ENCODE measurements at places on chromosomes 3 and 15.

DNA sequence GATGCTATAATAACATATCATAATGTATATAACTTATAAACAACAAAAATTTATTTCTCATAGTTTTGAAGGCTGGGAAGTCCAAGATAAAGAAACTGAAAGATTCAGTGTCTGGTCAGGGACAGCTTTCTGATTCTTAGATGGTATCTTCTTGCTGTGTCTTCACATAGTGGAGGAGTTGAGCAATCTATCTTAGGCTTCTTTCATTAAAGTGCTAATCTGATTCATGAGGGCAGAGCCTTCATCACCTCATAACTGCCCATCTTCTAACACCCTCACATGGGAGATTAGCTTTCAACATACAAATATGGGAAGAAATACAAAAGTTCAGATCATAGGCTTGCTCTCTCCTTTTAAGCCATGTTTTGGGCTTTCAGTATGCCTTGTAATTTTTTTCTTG is 774.8 kb upstream of the EPHA6 start:
- DNase-seq, result no peak

DNA sequence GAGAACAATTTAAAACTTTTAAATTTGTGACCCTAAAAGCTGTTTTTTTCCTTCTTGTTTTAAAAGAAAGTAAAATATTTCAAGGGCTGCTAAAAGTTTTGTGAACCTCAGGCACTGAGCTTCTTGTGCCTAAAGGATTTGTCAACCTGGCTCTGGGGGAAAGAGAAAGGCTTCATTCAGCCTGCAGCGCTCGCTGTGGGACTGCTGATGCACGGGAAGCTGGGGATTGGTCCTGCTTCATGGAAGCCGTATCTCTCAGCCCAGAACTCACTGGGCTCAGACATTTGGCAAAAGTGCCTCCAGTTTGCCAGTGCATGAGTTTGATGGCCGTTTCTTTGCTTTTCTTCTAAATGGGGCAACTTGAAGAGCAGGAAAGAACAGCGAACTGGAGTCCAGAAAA is 30.8 kb downstream of the TPRG1 start:
- no peak for DNase-seq

DNA sequence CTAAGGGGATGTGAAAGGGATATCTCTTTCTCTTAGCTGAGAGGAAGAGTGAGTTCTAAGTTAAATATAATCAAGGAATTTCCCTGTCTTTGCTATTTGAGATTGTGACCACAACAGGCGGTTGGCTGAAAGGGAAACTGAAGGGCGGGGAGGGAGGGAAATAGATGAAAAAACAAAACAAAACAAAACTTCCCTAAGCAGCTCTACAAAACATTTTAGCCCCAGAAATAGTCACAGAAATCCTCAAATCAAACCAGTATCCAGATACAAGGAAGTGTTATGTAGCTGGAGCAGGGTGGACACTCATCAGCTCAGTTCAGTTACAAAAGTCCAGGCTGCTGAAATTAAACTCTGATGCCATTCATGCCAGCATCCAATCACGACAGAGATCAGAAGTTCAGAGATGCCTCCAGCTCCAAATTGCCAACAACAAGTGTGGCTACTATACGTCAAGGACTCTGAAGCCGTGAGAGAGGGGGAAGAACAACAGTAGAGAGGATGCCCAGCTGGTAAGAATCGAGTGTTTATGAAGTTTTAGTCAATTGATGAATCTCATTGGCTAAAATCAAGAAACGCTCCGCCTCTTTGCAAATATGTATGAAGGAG is 319 bp upstream of the TP63 start:
- DNase-seq, result no peak

GRCh38 chr3:51703761-51704510 is 2.9 kb upstream of the GRM2 start:
- DNase-seq, result no peak

- peak; percentile 29 for DNase-seq
Measured at GRCh38 chr3:170331143-170331542, 26.4 kb upstream of the SKIL start.

DNA sequence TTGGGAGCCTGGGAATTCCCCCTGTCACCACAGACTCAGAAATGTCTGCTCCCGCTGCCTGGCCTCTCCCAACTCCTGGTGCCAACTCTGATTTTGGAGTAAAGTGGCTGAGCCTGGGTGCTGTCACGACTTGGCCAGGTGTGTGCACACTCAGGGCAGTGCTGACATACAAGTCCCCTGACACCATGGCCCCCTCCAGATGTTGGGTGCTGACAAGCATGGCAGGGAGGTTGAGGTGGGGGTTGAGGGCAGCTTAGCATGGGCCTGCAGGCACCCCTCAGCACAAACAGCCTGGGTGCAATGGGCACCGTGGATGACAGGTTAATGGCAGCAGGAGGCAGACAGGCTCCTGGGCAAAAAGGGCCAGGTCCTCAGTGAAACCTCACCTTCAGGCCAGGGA is 511.2 kb downstream of the SQOR start:
- DNase-seq, result no peak

DNA sequence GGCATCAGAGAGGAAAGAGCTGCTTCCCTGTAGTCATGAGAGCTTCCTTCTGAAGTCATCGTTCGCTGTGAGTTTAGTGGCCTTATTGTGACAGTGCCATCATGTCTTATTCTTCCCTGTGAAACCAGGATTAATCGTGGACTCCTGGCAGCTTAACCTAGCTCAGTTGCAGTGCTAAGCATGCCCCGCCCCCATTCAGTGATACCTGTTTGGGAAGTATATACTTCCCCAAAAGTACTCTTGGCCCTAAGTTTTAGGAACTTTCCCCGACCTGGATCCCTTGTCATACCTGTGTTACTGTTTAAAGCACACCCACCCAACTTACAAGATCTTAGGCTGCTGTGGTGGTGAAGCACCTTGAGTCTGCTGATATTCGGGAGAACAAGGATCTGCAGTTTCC is 32.1 kb upstream of the TIMP4 start:
- DNase-seq, result no peak

- no peak for DNase-seq
Measured at GRCh38 chr3:12370758-12371157, 81.9 kb downstream of the PPARG start.

- no peak for DNase-seq
Measured at GRCh38 chr3:8759038-8759707, 10.2 kb downstream of the OXTR start.

DNA sequence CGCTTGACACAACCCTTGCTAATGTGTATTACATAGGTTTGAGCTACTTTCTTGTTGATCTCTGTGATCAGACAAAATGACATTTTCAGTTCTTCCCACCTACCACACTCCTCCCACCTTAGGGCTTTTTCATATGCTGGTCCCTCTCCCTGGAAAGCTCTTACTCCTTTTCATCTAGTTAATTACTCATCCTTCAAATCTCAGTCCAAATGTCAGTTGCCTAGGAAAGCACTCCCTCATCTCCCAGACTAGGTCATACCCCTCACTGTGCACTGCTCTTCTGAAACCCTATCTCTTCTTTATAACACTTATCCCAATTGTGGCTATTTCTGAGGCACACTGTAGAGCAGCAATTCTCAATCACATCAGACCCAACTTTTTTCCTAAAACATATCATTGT is 7.3 kb downstream of the ZNF106 start:
- no peak for DNase-seq

DNA sequence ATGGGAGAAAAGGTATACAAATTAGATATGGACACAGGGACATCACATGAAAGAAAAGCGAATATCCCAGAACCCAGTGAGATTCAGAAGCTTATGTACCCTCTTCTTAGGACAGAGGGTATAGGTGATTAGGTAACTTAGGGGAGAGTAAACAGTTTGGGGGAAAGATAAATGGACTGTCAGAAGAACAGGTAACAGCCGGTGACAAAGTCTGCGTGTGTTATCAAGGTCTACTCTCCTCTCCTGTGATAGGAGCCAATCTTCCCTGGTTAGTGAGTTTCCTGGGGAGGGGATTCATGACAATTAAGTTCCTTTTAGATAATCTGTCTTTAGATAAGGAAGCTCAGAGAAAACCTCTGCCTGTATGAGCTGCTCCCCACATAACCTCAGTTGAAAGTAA is 30.6 kb upstream of the SNRPN start:
- no peak for DNase-seq

DNA sequence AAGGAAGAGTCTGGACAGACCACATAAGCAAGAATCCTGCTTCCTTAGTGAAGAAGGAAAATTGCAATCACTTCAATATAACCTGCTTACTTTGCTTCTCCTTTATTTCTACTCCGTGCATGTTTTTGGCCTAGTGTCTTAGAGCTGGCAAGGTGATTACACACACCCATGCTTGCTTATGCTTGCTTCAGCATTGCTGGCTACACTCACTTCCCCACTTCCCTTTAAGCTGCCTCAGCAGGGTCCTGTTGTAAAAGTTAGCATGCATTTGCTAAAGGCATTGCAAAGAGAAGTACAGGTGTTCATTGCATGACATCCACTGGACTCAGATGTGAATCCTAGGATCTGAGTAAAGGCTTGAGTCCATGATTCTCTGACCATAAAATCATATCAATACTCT is 47.5 kb upstream of the STT3B start:
- DNase-seq, result no peak

DNA sequence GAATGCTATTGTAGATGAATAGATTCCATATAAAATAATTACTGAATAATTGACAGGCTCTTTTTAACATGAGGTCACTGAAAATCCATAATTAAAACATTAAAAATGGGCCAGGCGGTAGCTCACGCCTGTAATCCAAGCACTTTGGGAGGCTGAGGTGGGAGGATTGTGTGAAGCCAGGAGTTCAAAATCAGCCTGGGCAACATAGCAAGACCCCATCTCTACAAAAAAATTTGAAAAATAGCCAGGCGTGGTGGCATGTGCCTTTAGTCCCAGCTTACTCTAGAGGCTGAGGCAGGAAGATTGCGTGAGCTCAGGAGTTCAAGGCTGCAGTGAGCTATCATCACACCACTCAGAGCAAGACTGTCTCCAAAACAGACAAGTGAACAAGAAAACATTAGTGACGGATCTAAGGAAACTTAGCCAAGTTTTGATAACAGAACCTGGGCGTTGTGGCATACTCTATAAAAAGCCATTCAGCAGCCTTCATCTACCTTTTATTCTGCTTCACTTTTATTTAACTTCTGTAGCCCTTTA is 110.5 kb downstream of the KLHL25 start:
- no peak for DNase-seq

DNA sequence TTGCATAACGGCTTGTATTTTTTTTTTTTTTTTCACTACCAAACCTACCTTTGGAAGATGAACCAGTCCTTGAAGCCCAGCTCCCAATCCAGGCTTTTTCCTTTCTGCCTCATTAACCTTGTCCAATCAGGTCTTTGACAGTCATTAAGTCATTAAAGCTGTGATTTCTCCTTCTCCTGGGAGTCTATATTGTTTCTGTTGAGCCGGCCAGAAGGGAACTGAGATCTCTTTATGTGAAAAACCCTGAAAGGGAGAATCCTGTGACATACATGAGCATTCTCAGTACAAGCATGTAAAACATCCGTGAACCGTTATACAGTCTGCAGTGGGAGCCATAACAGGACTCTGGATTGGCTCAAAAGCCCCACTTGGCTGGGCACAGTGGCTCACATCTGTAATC is 40.0 kb downstream of the ZNF589 start:
- no peak for DNase-seq

DNA sequence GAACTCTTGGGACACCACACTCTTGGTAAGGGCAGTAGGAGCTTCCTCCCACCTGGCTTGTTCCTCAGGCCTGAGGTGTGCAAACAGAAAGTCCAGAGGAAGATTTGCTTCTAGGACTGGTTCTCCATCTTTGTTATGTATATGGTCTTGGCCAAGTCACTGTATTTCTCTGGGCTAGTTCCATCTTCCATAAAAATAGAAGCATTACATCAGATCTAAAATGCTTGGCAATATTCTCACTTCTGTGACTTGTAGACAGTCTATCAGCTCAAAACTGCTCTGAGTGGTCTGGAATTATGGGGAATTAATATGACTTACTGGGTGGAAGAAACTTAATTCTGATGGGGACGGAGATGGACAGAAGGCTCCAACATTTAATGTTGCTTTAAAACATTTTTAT is 55.2 kb downstream of the TMEM108 start:
- no peak for DNase-seq

GRCh38 chr15:66956672-66957430 is 108.6 kb upstream of the SMAD3 start:
- DNase-seq, result no peak

- no peak for DNase-seq
Measured at GRCh38 chr3:66298591-66298990, 77.8 kb downstream of the SLC25A26 start.

DNA sequence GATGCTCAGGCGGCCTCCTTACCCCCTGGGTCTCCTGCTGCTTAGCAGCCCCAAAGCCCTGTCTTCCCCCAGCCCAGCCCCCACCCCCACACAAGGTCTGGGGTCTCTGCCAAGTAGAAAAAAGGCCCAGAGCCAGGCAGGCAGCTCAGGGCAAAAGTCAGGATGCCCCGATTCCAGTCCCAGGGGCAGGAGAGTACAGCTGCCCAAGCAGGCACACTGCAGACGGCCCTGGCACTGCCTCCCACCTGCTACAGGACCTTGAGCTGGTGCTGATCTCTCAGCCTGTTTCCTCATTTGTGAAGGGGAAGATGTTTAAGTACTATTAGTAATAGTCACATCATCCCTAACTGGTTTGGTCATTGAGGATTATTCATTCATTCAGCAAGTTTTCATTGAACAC is 12.6 kb downstream of the TMEM43 start:
- no peak for DNase-seq

GRCh38 chr15:45347033-45347432 is 31.3 kb downstream of the GATM start:
- no peak for DNase-seq

DNA sequence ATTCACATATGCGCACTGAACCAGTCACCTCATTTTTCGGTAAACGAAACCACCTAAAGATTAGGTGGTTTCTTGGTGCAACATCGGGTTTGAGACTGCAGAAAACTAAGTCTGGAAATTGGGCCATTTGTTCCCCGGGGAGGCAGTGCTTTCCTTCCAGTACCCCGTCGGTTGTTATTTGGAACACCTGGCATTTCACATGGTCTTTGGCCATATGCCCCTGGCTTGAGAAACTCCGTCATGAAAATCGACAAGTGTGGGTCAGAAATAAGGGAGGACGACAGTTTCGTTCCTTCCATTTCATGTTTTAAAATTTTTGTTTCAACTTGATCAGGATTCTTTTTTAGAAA is 544 bp upstream of the GATM start:
- DNase-seq, result no peak

GRCh38 chr3:2992534-2992933 is 117.6 kb downstream of the IL5RA start:
- no peak for DNase-seq

GRCh38 chr3:125085166-125085565 is 29.4 kb upstream of the HEG1 start:
- DNase-seq, result no peak
